ENCODE measurements at places on chromosomes 2 and 18.

DNA sequence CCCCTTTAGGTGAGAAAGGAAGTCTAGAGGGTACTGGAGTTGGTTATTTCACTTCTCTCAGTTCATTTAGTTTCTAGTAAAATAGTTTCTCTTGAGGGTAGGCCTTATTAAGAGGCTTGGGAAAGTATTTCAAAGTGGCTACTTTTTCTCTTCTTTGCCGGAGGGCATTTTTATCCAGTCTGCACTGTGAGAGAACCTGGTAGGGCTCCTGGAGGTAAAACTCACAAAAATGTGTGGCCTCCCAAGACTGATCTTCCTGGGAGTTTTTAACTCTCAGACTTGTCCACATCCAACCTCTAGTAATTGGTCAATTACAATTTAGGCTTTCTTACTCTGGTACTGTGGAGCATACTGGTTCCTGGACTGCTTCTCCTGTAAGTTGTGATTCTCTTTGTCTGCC, 28.0 kb downstream of the EHBP1 start:
- DNase-seq: no peak

- no peak for DNase-seq
Measured at GRCh38 chr2:233513953-233514655, 52.5 kb downstream of the USP40 start.

- DNase-seq: no peak
Measured at GRCh38 chr2:71858071-71858470, 289.6 kb downstream of the CYP26B1 start.

- no peak for DNase-seq
Measured at GRCh38 chr2:5563411-5563810, 128.8 kb upstream of the SOX11 start.

- DNase-seq: no peak
Measured at GRCh38 chr18:35282353-35282752, 7.7 kb downstream of the ZSCAN30 start.

GRCh38 chr2:46786228-46786627, 129.4 kb downstream of the MCFD2 start:
- no peak for DNase-seq

- DNase-seq: no peak
Measured at GRCh38 chr18:3923750-3924149, 473.8 kb downstream of the TGIF1 start.

DNA sequence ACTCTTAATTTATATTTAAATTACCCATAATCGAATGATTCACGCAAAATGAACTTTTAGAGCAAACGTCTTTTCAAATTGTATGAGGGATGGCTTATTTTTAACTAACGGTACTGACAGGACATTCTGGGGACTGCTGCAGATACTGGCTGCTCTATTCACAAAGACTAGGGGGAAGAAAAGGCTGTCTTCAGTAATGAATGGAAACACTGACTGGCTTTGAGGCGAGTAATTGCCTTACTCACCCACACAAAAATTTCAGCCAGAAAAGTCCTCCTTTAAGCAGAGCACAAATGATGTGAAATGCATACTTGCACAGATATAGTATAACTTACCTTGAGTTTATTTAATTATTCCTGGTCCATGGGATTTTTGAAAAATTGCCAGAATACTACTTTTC, 852.6 kb downstream of the DPP10 start:
- no peak for DNase-seq

DNA sequence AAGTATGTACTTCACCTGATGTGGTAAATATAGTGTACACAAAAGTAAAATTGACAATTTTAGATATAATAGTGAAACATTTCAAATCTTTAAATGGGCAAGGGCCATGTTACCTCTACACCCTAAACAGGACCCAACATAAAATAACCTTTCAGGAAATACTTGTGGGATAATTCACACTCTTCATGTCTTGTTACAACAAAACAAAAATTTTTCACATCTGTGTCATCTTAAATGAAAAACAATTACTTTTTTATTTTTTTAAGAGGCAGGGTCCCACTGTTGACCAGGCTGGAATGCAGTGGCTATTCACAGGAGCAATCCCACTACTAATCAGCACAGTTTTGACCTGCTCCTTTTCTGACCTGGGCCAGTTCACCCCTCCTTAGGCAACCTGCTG, 42.1 kb downstream of the SRBD1 start:
- DNase-seq: no peak

DNA sequence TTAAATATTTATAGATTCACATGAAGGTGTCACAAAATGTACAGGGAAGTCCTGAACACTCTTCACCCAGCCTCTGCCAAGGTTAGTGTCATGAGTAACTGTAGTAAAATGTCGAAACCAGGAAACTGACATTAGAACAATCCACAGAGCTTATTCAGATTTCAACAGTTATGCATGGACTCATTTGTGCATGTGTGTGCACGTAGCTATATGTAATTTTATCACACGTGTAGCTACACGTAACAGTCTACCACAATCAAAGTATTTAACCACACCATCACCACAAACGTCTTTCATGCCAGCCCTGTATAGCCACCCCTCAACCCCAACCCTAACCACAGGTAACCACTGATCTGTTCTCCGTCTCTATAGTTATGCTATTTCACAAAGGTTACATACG, 211.7 kb upstream of the REV1 start:
- DNase-seq: peak; percentile 22

DNA sequence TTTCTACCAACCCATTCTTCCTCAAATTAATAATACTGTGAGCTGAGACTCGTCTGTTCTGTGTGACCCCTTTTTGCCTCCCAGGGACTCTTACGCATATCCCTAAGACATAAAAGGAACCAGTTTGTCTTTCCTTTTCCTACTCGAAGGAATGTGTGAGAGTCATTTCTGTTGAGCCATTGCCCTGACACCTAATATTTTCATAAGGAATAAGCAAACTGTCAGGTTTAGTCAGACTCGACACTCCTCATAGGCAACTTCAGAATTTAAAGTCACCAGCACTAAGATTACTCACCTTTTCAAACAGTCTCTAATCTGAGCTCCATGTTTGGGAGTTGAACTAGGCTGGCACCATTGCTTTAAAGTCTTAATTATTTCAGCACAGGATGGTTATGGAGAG, 305.5 kb downstream of the IKZF2 start:
- DNase-seq: no peak

- no peak for DNase-seq
Measured at GRCh38 chr2:66275984-66276383, 158.9 kb upstream of the MEIS1 start.

- DNase-seq: peak; percentile 26
Measured at GRCh38 chr2:241724975-241725870, 9.2 kb upstream of the D2HGDH start.

- peak; percentile 60 for DNase-seq
Measured at GRCh38 chr2:42095923-42096408, 48.1 kb downstream of the PKDCC start.

GRCh38 chr2:37318401-37318800, 6.2 kb downstream of the PRKD3 start:
- peak; percentile 8 for DNase-seq

- no peak for DNase-seq
Measured at GRCh38 chr18:75830828-75831227, 403.3 kb upstream of the SMIM21 start.

DNA sequence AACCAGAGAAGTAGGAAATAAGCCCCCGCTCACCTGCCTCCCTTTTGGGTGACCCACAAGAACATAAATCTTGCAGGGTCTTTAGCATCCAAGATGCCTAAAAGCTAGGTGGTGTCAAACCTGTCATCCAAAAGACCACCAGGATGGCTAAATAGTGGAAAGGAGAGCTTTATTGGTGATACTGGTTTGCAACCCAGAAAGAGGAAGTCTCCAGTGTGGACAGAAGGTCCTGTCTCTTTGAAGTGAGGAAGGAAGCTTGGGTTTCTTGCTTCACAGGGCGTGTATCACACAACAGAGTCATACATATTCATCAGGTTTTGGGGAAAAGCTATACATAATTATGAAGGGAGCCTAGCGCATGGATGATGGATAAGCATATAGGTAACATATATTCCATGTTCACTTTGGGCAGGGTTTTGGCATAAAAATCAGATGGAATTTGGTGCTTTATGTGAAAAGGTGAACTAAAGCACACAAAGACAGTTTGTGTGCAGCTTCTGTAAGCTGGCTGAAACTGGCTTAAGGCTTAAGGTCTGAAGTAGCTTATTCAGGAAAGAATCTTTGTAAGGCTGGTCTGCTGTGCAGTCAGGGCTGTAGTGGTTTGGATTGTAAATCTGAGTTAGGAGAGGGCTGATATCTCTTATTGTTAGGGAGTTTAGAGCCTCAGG, 102.2 kb upstream of the MSH2 start:
- DNase-seq: peak; percentile 88

DNA sequence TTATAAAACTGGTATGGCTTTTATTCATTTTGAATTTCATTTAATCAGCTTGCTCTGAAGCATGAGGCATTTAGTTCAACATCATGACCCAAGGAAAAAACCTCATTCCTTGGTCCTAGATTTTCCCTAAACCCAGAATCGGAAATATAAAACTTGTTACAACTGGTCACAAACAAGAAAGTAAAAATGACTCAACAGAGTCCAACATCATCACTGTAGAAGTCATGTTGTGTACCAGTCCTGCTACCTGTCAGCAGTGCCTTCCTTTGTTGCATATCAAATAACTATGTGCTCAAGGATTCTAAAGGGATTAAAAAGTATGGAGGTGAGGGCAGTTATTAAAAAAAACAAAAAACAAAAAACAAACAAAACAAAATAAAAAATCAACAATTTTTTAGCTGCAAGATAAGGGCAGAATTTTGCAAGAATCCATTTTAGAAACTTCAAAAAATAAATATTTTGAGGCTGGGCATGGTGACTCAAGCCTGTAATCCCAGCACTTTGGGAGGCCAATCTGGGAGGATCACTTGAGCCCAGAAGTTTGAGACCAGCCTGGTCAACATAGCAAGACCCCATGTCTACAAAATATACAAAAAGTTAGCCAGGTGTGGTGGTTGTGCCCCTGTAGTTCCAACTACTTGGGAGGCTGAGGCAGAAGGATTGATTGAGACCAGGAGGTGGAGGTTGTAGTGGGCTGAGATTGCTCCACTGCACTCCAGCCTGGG, 18.4 kb downstream of the NCKAP1 start:
- DNase-seq: no peak

DNA sequence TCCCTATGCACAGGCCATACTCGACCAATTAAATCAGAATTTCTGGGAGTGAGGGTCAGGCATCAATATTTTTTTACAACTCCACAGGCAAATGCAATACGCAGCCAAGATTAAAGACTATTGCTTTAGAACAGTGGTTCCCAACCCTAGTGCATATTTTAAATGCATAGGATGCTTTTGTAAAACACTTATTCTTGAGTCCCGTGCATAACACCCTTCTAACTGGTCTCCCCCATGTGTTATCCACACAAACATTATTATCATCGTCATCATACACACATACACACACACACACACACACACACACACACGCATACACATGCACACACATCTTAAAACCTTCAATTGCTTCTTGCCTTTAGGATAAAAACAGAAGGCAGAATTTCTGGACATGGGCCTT, 145.0 kb upstream of the PELI1 start:
- DNase-seq: no peak

- no peak for DNase-seq
Measured at GRCh38 chr2:140199312-140199711, 1419.1 kb upstream of the NXPH2 start.

- DNase-seq: no peak
Measured at GRCh38 chr18:65752625-65753325, 2.0 kb downstream of the CDH7 start.

- no peak for DNase-seq
Measured at GRCh38 chr2:85772019-85772745, 18.4 kb downstream of the ATOH8 start.

- DNase-seq: no peak
Measured at GRCh38 chr2:4745056-4745991, 946.9 kb upstream of the SOX11 start.

DNA sequence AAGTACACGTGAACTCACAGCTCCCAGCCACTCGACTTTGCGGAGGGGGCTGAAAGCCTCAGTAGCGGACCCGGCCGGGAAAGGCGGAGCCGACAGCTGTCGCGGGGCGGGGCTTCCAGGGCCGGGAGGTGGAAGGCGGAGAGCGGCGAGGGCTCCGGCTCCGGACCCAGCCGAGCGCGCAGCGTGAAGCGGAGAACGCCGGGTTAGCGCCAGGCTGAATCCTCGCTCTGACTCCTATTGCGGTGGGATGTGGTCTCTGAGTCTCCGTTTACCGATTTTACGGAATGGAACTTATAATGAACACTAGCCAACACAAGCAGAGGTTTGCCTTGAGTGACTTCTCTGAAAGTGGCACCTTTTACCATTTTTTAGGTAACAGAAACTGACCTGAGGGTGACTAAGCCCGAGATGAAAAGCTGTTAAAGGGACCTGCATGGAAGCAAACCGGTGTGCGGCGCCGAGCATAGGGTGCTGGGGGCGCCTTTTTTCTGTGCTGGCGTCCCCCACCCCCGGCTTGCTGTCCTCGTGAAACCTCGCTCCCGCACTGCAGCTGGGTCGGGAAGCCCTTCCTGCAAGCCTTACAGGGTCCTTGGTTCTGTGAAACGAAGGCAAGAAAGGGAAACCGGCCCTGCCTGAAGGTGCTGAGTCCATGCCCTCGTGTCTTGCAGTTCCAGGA, 72.9 kb downstream of the EN1 start:
- no peak for DNase-seq

DNA sequence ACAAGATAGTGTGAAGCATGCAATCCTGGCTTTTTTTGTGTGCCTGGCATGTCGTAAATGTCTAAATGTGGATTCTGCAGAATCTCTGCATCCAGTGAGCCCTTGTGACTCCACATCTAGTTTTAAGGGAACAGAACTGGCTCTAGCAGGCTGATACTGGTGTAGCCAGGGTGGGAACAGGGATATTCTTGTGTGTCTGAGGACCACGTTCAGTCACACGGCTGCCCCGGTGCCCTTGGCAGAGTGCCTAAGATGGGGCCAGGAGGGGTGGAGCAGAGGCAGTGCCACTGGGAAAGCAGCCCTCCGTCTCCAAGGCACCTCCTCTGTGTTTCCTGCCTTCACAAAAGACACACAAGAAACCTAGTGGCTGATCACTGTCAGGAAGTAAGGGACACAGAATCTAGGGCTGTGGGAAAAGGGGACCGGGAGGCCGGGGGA, 91.5 kb upstream of the PARD3B start:
- DNase-seq: no peak

GRCh38 chr2:106866641-106867040, 19.3 kb downstream of the ST6GAL2 start:
- DNase-seq: no peak

DNA sequence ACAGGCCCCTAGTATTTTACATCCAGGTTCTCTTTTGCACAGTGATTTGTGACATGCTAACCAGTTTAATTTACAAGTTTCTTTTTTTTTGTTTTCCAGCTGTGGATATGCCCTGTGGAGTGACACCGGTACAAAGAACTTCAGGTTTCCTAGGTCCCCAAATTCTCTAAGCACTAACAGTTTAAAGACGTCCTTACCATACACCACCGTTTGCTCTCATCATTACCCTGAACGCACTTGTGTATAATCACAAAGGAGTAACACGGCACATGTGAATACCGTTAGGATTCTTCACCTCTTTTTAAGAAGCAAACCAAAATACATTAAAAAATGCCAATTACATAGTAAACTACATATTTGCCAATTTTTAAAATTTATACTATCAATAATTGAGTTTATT, 853 bp downstream of the LANCL1 start:
- no peak for DNase-seq

All from HL-60 (cell line).